Ovary (tissue), 10 donors: ENCODE measurements at places on chromosomes 16 and 17. TPM values are rescaled to one million over a fixed set of nuclear protein-coding genes. Genes with fewer than 3 reads are reported as not detected.

SLC6A4 gene
- total RNA-seq = not detected

GSDMA gene
- total RNA-seq = not detected

EFCAB3 gene
- total RNA-seq = not detected

WNK4 gene
- 2.1 TPM for total RNA-seq

PLA2G10 gene
- not detected for total RNA-seq

MYBBP1A gene
- total RNA-seq = 51.0 TPM

SLC52A1 gene
- total RNA-seq = not detected

ZFPM1 gene
- total RNA-seq = 11.4 TPM

- H3K4me1 ChIP-seq = peaks cover 5% of the 10 kb centered on the region
- no peaks in the 10 kb centered on the region for H3K36me3 ChIP-seq
- no peak for DNase-seq
- H3K27ac ChIP-seq = peak overlapping the region; percentile 33
- H3K4me3 ChIP-seq = no peak overlapping the region
- no peaks in the 10 kb centered on the region for H3K27me3 ChIP-seq
Observed at GRCh38 chr17:68602289-68602688, 1.1 kb upstream of the FAM20A start.

DNA sequence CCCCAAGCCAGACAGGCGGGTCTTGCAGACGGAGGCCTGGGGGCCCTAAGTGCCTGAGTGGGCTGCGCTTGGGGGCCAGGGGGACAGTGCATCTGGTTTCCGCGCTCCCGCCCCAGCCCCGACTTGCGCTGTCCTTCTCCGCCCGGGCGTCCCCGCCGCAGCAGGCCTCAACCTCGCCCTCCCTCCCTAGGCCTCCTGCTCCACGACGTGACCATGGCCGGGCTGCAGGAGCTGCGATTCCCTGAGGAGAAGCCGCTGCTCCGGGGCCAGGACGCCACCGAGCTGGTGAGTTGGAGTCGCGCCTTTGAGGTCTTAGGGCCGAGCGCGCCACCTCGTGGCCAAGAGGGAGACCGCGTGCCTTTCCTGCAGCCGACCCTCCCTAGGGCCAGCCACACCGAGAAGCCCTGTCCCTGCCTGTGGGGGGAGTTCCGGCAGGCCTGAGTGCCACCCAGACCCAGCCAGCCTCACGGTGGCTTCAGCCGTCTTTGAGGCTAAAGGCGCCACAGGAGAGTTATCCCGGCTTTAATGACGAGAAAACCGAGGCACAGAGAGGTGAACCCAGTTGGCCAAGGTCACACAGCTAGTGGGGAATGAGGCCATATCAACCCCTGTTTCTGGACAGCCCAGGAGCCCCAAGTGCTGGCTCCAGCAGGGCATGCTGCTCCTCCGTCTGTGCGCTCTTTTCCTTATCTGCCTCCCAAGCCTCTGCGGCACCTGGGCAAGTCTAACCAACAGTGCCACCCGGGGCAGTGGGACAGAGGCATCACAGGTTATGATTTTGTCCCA lies 12.2 kb upstream of the NDRG4 start:
- peak overlapping the region; percentile 22 for H3K4me3 ChIP-seq
- no peaks in the 10 kb centered on the region for H3K36me3 ChIP-seq
- peaks cover 2% of the 10 kb centered on the region for H3K4me1 ChIP-seq

DNA sequence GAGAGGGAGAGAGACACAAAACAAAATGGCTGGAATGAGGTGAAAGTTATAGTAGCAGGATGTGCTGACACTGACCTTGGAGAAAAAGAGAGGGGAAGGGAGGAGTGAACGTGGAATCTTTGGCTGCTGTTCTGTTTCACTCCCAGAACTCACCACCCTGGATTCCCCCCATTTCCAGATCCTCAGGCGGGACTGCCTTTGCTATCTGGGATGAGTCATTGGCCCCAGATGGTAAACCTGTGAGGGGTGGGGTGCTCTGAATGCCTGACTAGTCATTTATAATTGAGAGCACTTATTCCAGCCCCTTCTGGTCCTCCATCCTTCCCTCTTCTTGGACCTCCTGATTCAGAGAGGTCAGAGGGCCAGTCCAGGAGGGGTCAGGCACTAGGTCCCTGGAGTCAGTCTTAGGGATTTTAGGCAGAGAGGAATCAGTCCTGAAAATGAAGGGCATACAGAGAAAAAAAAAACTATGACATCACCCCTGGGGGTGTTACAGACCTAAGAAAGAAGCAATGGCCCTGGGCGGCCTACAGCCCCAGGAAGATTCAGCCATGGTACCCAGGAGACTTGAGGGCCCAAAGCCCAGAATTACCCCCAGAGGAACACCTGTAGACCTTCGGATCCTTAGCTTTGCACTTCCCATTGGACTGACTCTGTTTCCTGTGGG lies 2.2 kb upstream of the ZG16 start:
- no peak for DNase-seq
- H3K4me3 ChIP-seq = no peak overlapping the region
- H3K36me3 ChIP-seq = no peaks in the 10 kb centered on the region
- no peaks in the 10 kb centered on the region for H3K4me1 ChIP-seq

GRCh38 chr16:31083981-31084380 lies 4.8 kb downstream of the PRSS53 start:
- no peak for DNase-seq
- H3K27ac ChIP-seq = no peak overlapping the region

DNA sequence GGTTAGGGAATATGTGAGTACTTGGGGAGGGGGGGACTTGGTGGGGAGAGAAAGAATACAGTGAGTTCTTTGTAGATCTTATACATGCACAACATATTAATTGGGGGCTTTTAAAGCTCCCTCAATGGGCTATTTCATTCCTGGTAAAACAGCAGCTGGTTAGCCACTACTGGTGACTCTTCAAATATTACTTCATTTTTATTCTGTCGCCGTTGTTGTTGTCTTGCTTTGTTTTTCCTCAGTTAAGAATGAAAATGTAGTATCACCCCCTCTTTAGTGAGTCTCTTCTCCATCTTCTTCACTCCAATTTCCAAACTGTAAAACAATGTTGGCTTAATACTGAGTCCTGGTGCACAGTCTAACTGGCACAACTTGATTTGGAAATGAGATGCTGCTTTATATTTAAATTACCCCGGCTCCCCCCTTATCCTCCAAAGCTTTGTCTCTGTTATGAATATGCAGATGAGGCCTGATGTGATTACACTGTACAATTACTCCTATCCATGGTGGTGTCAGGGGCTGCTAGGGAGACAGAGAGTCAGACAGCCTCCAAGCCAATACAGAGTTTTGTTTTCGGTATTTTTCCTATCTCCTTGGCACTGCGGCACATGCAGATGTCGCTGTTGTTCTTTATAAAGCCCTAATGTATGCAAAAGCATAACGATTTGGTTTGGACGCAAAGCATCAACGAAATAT lies 256.9 kb upstream of the PMFBP1 start:
- H3K27ac ChIP-seq = no peak overlapping the region
- H3K4me1 ChIP-seq = no peaks in the 10 kb centered on the region
- H3K4me3 ChIP-seq = no peak overlapping the region

DNA sequence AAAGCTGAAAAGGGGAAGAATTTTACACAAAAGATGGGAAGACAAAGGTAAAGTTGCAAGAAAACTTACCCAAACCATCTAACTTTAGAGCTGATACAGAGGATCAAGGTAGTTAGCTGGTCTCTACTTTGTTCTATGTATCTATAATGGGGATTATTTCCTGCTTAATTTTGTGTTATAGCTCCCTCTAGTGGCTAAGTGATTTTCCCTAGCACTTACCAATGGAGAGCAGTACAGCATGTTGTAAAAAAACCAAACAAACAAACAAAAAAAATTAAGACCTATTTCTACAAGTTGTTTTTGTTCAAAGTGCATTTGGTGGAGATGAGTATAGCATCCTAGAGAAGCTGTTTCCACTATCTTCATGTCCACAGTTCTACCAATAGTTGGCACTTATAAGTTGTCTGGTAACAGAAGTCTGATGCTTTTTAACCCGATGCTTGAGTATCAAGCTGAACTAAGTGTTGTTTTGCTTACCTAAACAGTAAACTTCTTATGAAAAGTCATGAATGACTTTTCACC lies 7.5 kb downstream of the SRSF1 start:
- no peaks in the 10 kb centered on the region for H3K4me1 ChIP-seq
- DNase-seq = no peak
- H3K4me3 ChIP-seq = no peak overlapping the region

- peaks cover 4% of the 10 kb centered on the region for H3K4me1 ChIP-seq
- H3K27me3 ChIP-seq = no peaks in the 10 kb centered on the region
- no peak for DNase-seq
- H3K4me3 ChIP-seq = no peak overlapping the region
- no peaks in the 10 kb centered on the region for H3K36me3 ChIP-seq
Observed at GRCh38 chr16:72896485-72897118, 151.3 kb downstream of the ZFHX3 start.

- no peak overlapping the region for H3K27ac ChIP-seq
- H3K4me3 ChIP-seq = no peak overlapping the region
- no peaks in the 10 kb centered on the region for H3K27me3 ChIP-seq
- no peaks in the 10 kb centered on the region for H3K36me3 ChIP-seq
Observed at GRCh38 chr17:19304209-19304608, 58.3 kb downstream of the B9D1 start.

DNA sequence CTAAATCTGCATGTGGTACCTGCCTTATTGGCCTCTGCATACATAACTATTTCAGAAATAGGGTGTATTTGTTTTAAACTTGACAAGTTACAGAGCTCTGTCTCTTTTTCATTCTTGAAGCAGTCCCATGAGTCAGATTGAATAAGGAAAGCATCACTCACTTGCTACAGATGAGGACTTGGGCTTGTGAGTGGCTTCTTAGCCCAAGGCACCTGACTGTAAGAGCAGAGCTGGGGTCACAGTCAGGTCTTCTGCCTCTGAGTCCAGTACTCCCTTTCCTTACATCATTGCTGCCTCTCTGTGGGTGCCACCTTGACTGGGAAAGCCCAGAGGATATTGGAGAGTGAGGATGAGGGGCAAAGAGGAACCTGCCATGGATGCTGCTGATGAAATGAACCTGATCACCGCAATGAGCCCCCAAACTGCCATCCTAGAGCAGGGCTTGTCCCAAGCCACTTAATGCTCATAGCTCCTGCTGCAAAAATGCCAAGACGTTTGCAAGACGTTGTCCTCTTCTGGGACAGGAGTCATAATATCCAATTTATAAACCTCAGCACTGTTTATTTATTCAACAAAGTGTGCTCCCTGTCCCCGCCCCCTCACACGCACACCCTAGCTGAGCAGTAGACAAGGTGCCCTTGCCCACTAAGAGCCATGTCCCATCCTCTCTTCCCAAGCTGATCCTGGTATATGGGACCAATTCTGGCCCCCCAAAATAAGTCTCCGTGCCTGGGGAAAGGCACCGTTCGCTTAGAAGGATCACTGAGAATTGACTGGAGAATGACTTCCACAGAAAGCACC lies 74.1 kb downstream of the CCDC182 start:
- no peaks in the 10 kb centered on the region for H3K27me3 ChIP-seq
- no peak overlapping the region for H3K27ac ChIP-seq
- H3K36me3 ChIP-seq = no peaks in the 10 kb centered on the region
- H3K4me3 ChIP-seq = no peak overlapping the region
- DNase-seq = peak; percentile 5

DNA sequence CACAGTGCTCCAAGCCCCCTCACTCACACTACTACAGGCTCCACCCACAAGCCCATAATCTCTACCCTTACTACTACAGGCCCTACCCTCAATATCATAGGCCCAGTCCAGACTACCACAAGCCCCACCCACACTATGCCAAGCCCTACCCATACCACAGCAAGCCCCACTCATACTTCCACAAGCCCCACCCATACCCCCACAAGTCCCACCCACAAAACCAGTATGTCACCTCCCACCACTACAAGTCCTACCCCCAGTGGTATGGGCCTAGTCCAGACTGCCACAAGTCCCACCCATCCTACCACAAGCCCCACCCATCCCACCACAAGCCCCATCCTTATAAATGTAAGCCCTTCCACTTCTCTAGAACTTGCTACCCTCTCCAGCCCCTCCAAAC lies 13.8 kb downstream of the RIPOR1 start:
- no peak overlapping the region for H3K4me3 ChIP-seq
- no peaks in the 10 kb centered on the region for H3K27me3 ChIP-seq
- peak; percentile 30 for DNase-seq
- no peaks in the 10 kb centered on the region for H3K36me3 ChIP-seq

DNA sequence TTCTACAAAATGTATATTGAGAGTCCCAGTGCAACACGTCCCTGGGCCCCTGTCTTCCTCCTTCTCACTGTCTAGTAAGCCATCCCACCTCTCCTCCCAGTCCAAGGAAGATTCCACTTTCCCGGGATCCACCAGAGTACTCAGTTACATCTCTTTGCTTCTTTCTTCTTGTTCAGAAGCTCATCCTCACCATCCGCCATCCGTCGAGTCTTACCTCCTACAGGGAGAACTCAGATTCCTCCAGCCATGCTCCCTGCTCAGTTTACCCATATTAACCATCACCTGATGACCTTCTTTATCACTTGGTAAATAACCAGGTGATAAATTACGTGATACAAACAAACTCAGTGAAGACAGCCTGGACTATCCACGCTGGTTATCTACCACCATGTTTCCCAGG lies 57.1 kb downstream of the CYTH1 start:
- no peak overlapping the region for H3K4me3 ChIP-seq
- H3K4me1 ChIP-seq = peaks cover 10% of the 10 kb centered on the region

GRCh38 chr17:81802048-81802758 lies 1.7 kb upstream of the GCGR start:
- no peak overlapping the region for H3K27ac ChIP-seq
- no peak overlapping the region for H3K4me3 ChIP-seq

GRCh38 chr16:75254359-75254837 lies 3.0 kb upstream of the BCAR1 start:
- H3K27ac ChIP-seq = no peak overlapping the region
- no peaks in the 10 kb centered on the region for H3K36me3 ChIP-seq
- peaks cover 44% of the 10 kb centered on the region for H3K4me1 ChIP-seq
- no peak overlapping the region for H3K4me3 ChIP-seq

- H3K27me3 ChIP-seq = no peaks in the 10 kb centered on the region
- H3K36me3 ChIP-seq = no peaks in the 10 kb centered on the region
- no peaks in the 10 kb centered on the region for H3K4me1 ChIP-seq
- no peak overlapping the region for H3K27ac ChIP-seq
- DNase-seq = no peak
Observed at GRCh38 chr16:51035711-51036110, 115.4 kb downstream of the SALL1 start.

DNA sequence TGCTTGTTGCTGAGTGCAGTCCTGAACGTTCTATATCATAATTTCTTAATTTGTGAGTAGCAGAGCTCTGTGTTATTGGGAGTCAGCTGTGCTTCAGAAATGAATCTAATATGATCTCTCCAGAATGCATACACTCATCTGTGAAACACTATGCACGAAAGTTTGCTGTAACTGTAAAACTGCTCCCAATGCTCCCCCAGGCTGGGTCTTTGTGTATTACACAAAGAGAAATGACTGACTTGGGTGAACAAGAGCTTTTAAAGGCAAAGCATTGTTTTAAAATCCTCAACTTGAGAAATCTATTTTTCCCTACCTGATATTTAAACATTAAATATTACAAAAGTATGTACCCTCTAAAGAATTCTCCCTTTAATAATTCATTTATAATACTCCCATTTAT lies 636.7 kb upstream of the KIF2B start:
- H3K27me3 ChIP-seq = no peaks in the 10 kb centered on the region
- H3K4me1 ChIP-seq = no peaks in the 10 kb centered on the region
- no peak overlapping the region for H3K4me3 ChIP-seq
- no peaks in the 10 kb centered on the region for H3K36me3 ChIP-seq
- no peak for DNase-seq

- peak; percentile 92 for DNase-seq
- peaks cover 12% of the 10 kb centered on the region for H3K4me1 ChIP-seq
- no peaks in the 10 kb centered on the region for H3K36me3 ChIP-seq
- H3K27ac ChIP-seq = peak overlapping the region; percentile 87
Observed at GRCh38 chr17:3888343-3889171, 4.3 kb downstream of the CAMKK1 start.

GRCh38 chr17:15782866-15783265 lies 50.8 kb downstream of the TBC1D26 start:
- H3K36me3 ChIP-seq = no peaks in the 10 kb centered on the region
- no peaks in the 10 kb centered on the region for H3K4me1 ChIP-seq
- H3K27me3 ChIP-seq = no peaks in the 10 kb centered on the region
- DNase-seq = peak; percentile 77
- peak overlapping the region; percentile 38 for H3K4me3 ChIP-seq
